ENCODE measurements at places on chromosomes 12 and 14.
A peak's percentile ranks its signal among the peaks of the same experiment; 100 is the strongest.

DNA sequence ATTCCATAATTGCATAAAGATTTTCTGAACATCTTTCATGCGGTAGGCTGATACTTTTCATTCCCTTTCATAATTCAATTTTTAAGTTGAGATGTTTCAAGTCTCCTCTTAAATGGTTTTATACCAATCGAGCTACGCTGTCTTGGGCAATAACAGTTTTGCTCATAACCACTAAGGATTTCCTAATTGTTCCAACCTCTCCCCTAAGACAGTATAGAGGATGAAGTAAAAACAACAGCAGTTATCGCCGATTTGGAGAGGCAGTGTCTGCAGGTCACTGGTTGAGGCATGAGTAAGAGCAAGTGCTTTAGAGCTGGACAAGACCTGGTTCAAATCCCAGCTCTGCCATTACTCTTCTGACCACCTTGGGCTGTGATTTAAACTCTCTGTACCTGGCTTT is 6.9 kb upstream of the MED13L start:
- DNase-seq, result no peak

GRCh38 chr14:35052637-35053036 is 6.6 kb downstream of the FAM177A1 start:
- no peak for DNase-seq

DNA sequence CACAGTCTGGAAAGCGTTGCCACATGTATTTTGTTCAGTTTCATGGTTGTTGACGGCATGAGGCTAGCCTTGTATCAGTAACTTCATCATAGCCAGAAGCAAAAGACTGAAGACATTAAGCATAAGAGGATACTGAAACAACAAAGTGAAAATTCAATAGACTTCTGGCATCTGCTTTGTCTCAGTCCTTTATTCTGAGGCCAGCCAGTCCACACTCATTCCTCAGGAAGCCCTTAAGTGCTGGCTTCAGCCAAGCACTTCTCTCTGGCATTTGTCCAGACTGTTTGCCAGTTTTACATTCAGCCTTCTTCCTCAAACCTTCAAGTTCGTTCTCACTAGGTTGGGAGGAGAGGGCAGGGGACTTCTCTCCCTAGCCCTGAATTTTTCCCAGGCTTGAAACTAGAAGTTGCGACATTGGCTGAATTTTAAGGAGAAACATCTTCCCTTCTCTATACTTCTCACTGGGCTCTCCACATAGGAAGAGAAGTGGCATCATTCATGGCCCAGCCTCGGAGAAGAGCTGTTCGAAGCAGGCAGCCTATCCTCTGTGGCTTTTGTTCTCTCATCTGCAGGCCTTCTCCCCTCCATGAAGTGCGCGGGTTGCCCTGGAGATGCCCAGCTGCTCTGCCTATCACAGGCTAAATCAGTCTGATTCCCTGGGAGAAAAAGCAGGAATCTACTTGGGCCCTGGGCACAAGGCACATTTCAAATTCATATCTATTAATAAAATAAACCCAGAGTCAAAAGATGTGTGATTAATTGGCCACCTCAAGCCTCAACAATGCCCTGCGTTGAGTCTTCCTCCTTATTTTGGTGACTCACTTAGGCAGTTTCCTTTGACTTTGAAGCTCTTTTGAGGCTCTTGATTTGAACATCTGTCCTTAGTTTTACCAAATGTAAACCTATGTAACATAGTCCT is 130.9 kb upstream of the PLEKHA5 start:
- peak; percentile 2 for DNase-seq

DNA sequence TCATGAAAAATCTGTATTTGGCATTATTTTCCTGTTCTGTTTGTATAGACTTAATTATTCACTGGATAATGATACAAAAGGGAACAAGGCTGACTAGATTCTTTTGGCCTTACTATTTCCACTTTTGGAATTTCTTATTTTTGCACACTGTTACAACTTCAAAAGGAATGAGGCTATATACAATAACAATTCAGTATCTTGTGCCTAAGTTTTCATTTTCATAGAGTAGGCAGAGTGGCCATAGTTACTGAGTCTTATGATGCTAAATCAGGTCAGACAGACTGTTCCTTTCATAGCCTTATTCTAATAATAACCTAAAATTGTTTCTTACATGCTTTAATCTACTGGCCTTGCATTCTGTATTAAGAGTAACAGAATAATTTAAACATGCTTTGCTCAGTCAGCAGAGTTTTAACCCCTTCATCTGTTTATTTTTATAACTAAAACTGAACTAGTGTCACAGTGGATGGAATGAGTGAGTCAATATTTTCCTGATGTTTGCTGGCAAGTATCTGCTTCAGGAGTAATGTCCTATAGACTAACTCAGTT is 10.5 kb downstream of the TTC8 start:
- DNase-seq, result no peak

- DNase-seq, result no peak
These were observed 488.5 kb downstream of the LRFN5 start for GRCh38 chr14:42095155-42095554.

GRCh38 chr14:102652194-102652593 is 59.7 kb downstream of the RCOR1 start:
- DNase-seq, result no peak

GRCh38 chr14:54688229-54688628 is 121.3 kb downstream of the SAMD4A start:
- DNase-seq, result no peak

GRCh38 chr12:6941267-6941666 is 2.3 kb upstream of the RNU7-1 start:
- no peak for DNase-seq

- no peak for DNase-seq
These were observed 56.9 kb upstream of the E2F7 start for GRCh38 chr12:77122236-77122635.

DNA sequence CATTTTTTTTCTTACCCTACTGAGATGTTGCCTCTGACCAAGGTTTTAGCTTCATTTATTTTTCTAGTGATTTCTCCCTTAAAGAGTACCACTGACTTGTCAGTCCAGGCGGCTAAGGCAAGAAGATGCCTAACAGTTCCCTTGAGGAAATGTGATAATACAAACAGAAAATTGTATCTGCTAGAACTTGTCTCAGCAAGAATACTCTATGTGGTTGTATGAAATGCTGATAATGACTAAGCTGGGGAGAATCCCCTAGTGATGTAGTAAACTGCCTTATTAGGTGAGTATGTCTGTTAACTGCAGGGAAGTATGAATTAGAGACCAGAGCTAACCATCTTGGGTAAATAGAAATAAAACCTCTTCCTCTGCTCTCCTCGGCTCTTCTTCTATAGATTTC is 6.7 kb downstream of the C12orf54 start:
- DNase-seq, result no peak

DNA sequence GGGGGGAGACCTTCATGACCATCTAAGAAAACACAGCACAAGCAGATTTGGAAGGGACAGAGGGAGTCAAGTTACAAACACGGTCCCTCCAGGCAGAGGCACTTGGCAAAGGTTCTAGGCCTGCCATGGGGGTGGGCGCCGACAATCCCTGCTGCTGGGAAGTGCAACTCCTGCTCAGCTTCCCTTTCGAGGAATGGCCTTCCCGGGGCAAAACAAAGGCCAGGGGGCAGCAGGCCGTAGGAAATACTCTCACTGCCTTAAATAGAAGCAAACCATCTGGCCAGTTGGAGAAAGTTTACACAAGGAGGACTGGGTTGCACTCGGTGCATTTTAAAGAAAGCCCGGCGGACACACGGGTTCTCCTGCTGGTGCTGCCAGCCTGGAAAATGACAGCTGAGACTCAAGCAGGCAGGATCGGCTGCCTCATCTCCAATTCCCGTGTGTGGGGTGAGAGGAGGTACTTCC is 65.8 kb downstream of the ITPK1 start:
- DNase-seq, result no peak

DNA sequence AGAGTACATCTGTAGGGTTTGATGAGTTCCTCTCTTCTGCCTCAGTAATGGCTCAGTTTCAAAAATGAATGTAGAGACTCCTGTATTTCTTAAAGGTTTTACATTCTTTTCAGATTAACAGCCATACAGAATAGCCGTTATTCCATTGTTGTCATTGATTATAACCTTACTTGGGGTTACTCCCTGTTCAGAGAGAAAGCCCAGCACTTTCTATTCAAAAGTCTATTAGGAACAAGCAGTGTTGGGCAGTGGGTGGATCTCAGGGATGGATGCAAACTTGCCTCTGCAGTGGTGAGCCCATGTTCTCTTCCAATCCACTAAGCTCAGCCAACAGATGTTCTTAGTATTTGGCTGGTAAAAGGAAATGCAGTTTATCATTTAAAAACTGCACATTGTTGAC is 342.6 kb upstream of the E2F7 start:
- DNase-seq, result no peak

GRCh38 chr12:38053655-38054464 is 262.7 kb upstream of the ALG10B start:
- DNase-seq, result no peak

DNA sequence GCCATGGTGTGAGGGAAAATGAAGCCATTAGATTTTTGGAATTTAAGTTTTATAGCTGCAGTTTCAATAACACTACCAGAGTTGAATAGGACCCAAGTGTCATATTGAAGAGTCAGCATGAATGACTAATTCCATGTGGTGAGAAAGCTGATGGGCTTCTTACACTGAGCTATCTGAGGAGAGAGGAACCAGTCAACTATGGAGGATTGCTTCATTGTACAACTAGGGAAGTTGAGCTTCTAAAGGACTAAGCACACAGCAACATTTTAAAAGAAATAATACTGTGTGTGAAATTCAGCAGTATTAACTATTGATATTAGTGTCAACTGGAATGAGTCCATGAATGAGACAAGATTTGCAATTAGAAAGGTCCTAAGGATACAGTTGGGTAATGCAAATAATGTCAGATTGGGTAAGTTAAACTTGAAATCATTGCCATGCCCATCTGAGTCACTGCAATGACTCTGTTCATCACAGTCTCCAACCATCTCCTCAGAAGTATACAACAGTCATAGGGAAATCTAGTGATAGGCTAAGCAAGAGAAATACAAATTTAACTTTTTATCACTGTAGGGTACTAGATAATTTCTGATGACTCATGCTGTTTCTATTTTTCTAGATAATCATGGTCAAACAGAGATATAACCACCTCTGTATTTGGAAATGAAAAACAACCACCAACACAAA is 394.2 kb downstream of the FSCB start:
- DNase-seq, result no peak

GRCh38 chr14:66311058-66311457 is 175.1 kb upstream of the CCDC196 start:
- DNase-seq, result no peak

- no peak for DNase-seq
These were observed 31.7 kb downstream of the DHRS7 start for GRCh38 chr14:60133487-60133886.

Data from hematopoietic multipotent progenitor cell (in vitro differentiated cells).